ENCODE measurements at places on chromosomes 1 and 21.
A peak's percentile ranks its signal among the peaks of the same experiment; 100 is the strongest.

- no peak for DNase-seq
Observed at GRCh38 chr1:219427403-219427802, 185.5 kb downstream of the ZC3H11B start.

DNA sequence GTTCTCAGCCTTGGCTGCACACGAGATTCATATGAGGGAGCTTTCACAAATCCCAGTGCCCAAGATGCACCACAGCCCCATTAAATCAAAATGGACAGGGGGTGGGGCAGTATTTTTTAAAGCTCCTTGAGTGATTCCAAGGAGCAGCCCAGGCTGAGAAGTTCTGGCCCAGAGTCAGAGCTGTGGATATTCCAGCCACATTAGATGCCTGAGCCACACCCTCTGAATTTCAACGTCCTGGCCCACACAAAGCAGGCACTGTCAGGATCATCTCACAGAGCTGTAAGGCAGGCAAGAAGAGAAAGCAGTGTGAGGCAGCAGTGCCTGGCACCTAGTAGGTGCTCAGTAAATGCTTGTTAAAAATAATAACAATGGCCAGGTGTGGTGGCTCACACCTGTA lies 37.4 kb downstream of the PAX7 start:
- no peak for DNase-seq

- no peak for DNase-seq
Observed at GRCh38 chr1:199741586-199741985, 285.9 kb upstream of the NR5A2 start.

DNA sequence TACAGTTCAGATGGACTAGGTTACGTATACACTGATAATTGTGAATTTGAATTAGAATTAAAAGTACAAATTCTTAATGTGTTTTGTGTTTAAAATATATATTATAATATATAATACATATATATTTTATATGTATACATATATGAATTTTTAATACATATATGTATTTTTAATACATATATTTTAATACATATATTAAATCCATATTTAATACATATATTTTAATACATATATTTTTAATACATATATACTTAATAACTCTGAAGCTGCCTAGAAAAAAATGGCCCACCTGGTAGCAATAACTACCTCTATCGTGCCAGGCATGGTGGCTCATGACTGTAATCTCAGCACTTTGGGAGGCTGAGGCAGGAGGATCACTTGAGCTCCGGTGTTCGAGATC lies 179.1 kb upstream of the SAMSN1 start:
- DNase-seq = no peak

DNA sequence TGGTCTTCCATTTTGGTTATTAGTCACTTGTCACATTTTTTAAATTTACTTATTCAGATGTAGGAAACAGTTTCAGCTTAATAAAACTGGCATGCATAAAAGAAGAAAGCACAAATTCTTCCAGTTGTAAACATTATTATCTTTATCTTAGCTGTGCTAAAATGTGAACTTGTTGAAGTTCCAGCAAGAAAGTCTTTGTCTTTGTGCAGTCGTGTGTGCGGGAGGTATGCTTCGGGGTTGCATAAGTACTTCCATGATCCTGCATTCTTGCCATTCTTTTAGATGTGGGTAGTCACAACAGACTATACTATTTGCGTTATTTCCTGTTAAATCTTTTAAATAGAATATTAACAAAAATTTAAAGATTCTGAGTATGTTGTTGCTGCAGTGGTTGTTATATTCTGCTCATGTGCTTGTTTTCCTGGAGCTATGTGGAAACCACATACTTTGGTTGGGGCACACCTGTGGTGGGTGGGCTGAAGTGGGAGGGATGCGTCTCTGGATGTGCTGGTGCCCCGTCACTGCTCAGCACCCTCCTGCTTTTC lies 49.9 kb downstream of the CBS start:
- no peak for DNase-seq

GRCh38 chr1:75293270-75293669 lies 159.1 kb downstream of the LHX8 start:
- DNase-seq = no peak

DNA sequence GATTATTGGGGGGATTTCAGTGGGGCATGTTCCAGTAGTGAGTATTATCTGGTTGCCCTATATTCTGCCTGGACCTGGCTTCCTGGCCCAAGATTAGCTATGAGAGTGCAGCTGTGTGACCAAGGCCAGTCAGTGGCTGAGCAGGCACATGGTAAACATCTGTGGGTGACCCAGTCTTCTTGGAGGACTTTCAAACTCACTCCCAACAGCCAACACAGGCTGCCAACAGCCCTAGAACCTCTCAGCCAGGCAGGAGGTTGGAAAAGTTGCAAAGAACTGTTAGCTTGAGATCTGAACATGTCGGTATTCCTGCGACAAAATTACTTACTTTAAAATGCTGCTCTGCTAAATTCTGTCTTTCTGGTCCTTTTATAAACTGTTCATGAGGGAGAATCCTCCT lies 192.4 kb downstream of the TGFBR3 start:
- no peak for DNase-seq

GRCh38 chr1:114088392-114089299 lies 65.0 kb downstream of the SYT6 start:
- no peak for DNase-seq

DNA sequence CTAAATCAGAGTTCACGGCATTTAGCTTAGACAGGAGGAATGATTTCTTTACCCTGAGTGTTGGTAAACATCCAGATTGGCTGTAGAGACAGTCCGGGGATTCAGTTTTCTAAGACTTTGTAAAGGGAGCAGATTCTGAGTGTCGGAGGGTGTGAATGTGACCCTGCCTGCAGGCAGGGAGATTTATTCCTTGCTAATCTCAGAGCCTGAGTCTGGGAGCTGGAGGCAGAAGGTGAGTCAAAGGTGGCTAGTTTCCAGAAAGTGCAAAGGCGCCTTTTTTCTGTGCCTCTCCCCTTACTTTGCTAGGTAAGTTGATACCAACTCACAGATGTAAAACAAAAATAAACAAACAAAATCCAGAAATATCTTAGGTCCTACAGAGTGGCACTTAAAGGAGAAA lies 11.7 kb downstream of the ATP1B1 start:
- DNase-seq = no peak

- DNase-seq = no peak
Observed at GRCh38 chr1:223844787-223845036, 1.0 kb downstream of the TP53BP2 start.

- DNase-seq = peak; percentile 15
Observed at GRCh38 chr1:47262787-47263413, 30.9 kb upstream of the TAL1 start.

DNA sequence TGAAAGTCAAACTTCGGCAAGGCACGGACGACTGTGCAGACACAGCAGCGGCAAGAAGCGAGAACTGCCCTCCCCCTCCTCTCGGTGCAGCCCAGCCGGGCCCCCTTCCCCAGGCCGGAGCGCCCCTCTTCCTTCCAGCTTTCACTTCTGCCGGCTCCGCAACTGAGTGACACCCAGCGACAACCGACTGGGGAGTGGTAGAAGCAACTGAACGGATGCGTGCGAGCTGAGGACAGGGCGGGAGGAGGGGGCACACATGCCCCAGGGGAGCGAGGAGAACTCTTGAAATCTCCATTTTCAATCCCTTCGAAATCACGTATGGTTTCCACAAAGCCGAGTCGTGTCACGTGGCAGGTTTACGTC lies 146.6 kb downstream of the PGBD5 start:
- no peak for DNase-seq

DNA sequence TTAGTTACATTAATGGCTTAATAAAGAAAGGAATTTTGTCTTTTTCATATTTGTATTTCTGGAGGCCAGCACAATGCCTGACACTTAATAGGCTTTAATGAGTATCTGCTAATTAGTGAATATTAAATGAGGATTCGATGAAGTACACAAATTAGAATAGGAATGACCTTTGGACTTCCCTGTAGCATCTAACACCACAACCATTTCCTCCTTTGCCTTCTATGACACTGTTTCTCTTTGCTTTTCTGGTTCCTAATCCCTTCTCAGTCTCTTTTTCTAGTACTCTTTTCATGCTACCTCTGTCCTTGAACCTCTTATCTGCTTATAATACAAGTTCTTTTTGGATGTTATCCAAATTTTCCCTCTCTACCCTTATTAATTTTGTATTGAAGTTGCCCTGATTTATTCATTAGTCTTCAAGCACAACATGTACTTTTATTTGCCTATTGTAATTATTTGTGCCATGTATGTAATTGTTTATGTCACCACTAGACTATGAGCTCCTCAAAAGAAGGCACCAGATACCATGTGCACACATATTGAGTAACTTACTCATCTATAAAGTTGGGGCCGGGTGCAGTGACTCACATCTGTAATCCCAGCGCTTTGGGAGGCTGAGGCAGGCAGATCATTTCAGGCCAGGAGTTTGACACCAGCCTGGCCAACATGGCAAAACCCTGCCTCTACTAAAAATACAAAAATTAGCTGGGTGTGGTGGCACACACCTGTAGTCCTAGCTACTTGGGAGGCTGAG lies 23.8 kb downstream of the RPS27 start:
- DNase-seq = no peak

DNA sequence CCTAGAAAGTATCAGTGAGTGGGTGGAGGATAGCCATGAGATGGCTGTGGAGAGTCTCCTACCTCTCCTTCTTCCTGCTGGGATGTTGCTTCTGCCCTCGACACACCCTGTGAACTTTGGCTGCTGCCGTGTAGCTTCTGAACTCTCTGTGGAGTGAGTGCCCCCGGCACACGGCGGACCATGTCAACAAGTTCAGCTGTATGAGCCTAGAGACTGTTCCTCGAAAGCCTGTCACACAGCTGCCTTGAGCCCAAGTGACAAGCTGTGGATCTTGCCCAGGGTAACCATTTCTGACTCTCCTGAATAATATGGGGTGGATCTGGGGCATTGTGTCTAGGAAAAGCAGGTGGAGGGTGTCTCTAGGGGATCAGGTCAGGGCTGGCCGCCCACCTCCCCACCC lies 143.2 kb downstream of the NOS1AP start:
- DNase-seq = no peak

DNA sequence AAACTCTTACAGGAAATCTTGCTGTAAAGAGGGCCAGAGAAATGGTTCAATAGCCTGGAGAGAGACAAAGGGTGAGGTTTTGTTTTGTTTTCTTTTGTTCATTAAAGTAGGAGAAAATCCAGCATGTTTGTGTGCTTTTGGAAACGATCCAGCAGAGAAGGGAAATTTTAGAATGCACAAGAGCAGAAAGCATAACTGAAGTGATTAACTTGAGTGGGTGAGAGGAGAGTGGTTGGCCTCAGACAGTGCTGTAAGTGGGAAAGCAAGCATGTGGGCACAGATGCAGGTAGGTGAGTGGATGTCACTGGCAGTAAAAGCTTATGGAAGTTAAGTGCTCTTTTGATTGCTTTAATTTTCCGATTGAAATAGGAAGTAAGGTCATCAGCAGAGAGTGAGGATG lies 50.2 kb downstream of the EEIG2 start:
- DNase-seq = no peak

DNA sequence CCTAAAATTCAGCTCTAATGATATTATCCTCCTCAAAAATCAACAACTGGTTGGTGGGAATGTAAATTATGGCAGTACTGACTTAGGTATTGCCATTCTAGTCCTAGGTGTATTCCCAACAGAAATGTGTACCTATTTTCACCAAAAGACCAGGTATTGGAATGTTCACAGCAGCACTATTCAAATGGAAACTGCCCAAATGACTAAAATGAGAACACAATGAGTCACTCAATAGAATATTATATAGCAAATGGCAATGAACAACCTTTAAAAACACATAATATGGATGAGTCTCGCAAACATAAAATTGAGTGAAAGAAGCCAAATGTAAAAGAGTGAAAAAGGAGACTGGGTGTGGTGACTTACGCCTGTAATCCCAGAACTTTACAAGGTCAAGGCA lies 44.9 kb downstream of the GADD45A start:
- DNase-seq = no peak

- DNase-seq = no peak
Observed at GRCh38 chr1:209577346-209577745, 6.2 kb upstream of the CAMK1G start.

DNA sequence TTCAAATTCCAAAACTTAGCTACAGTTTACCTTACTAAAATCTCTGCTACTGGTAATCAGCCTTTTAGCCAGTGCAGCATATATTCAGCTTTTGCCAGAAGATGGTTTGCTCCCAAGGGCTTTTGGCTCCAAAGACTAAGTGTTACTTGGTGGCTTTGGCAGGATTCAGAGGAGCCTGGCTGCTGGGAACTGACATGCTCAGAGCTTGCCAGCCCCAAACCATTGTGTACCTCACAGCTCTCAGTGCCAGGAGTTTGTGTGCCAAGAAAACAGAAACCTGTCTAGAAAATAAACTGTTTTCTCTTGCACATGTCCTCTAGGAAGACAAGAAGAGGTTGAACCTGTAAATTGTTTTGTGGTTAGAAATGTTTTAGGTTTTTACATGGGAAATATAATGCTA lies 315.9 kb downstream of the ST6GALNAC3 start:
- no peak for DNase-seq

DNA sequence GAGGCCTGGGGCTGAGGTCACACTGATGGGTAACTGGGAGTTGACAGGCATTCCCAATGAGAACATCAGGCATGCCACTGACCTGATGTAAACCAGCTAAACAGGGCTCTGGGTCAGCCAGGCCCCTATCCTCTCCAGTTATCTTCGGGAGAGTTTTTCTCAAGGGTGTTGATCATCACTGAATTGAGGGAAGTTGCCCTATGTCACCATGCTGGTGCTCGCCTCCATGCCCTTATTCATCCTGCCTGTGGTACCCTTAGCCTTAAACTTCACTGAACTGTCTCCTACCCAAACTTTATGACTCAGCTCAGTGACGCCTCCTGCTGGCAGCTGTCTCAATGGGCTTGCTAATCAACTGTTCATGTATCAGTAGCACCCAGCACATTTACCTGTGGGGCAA lies 80.7 kb upstream of the TNR start:
- no peak for DNase-seq

DNA sequence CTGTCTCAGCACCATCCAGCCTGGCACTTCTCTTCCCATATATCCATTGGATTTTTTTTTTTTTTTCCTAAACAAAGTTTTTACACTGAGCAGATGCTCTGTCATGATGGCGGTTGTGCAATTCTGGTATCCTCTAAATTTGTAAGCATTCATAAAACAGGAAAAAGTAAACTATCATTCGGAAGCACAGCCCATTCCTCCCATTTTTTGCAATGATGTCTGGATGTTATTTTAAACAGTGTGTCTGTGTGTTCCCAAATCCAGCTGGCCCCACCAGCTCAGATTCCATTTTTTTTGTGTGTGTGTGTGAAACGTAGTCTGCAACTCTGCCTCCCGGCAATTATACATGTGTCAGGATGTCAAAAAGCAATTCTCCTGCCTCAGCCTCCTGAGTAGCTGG lies 33.5 kb downstream of the PDPN start:
- DNase-seq = no peak
